ENCODE measurements at places on chromosomes 2 and 18. TPM values are rescaled to one million over a fixed set of nuclear protein-coding genes. Genes with fewer than 3 reads are reported as not detected.

The EFEMP1 gene
- total RNA-seq: 81.7 TPM

The SUPT7L gene
- total RNA-seq: 23.1 TPM

The SLC66A3 gene
- total RNA-seq: 37.4 TPM

The IGFBP5 gene
- 634 TPM for total RNA-seq
